CD4-positive, alpha-beta T cell treated with Interleukin-17A for 1 hour (primary cell): ENCODE measurements at places on chromosomes 4 and X.

- no peak for DNase-seq
These were observed 220.4 kb upstream of the RADX start for GRCh38 chrX:106391284-106391911.

GRCh38 chrX:57070185-57070984 lies 51.0 kb downstream of the SPIN2B start:
- DNase-seq, result no peak

- DNase-seq, result no peak
These were observed 56.1 kb upstream of the TMEM131L start for GRCh38 chr4:153409924-153410501.

GRCh38 chr4:55884851-55885219 lies 31.4 kb downstream of the EXOC1 start:
- DNase-seq, result no peak

DNA sequence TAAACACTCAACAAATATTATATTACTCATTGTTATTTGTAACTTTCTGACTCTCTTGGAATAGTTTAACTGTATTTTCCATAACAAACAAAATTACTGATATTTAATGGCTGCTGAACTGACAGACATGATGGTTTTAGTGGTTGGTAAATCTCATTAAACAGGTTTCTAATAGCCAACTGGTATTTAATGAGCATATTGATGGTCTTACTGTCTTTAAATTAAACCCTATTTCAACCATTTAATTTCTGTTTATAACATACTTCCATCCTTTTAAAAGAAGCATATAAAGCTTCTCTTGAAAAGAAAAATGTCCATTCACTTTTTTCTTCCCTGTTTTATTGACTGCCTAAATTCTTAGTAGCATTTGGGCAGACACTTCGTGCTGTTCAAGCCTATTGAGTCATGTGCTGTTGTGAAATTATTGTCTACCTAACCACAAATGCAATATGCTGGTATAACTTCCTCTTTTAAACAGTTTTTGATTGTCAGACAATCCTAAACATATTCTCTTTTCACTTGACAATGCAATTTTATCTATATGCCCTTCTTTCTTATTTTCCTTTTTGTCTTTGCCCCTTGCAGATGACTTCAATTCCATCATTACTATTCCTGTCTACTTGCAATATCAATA lies 163.9 kb upstream of the SLC7A11 start:
- DNase-seq, result peak; percentile 20

GRCh38 chrX:24023972-24024669 lies 2.9 kb downstream of the KLHL15 start:
- no peak for DNase-seq
